ENCODE measurements at places on chromosomes 7 and 10. TPM values are rescaled to one million over a fixed set of nuclear protein-coding genes. Genes with fewer than 3 reads are reported as not detected.

- no peaks in the 10 kb centered on the region for H3K4me1 ChIP-seq
- H3K27me3 ChIP-seq = no peaks in the 10 kb centered on the region
- H3K4me3 ChIP-seq = no peak overlapping the region
- H3K27ac ChIP-seq = no peak overlapping the region
- no peaks in the 10 kb centered on the region for H3K36me3 ChIP-seq
Measured at GRCh38 chr10:13475124-13475523, 53.7 kb downstream of the BEND7 start.

TAS2R41 gene
- total RNA-seq = not detected

DNA sequence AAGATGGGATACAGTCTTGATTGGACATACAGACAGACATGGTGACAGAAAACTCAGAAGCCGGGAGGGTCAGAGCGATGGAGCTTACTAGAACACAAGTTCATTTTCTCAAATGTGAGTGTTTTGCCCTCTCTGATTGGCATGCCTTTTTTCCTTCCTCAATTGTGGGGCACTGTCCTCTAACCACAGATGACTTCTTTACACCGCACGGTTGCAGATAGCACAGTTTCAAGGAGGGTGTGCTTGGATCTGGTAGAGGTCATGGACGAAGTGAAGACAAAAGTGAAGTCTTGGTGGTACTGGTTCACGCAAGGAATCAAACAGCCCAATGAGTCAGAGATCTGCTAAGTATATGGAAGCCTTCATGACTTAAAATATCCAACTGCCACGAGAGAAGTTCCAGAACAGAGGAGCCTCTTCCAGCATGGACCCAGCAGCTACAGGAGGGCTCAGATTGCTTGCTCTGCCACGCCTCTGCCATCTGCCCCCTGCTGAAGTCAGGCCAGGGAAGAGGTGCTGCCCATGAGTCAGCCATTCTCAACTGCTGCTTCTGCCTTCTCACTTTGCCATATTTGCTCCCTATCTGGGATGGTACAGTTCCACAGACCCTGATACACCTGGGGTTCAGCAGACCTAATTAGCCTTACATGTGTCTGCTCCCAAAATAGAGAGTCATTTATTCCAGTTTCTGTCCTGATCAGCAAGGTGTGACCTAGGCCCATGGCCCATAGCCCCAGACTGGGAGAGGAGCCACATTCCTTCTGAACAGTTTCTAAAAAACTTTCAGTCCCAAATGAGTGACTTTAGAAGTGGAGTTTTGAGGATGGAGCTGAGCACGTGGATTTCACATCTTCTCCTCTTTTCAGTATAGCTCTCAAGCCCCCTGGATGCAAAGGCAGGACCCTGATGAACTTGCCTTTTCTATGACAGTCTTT is 413.8 kb downstream of the KCNMA1 start:
- no peak for DNase-seq
- no peaks in the 10 kb centered on the region for H3K36me3 ChIP-seq
- no peaks in the 10 kb centered on the region for H3K27me3 ChIP-seq

GRCh38 chr7:30700941-30701340 is 18.7 kb upstream of the CRHR2 start:
- no peak overlapping the region for H3K27ac ChIP-seq
- H3K36me3 ChIP-seq = no peaks in the 10 kb centered on the region
- DNase-seq = peak; percentile 8
- no peaks in the 10 kb centered on the region for H3K4me1 ChIP-seq
- no peaks in the 10 kb centered on the region for H3K27me3 ChIP-seq

GRCh38 chr10:79415736-79416577 is 29.5 kb downstream of the ZCCHC24 start:
- H3K27ac ChIP-seq = no peak overlapping the region
- H3K36me3 ChIP-seq = peaks cover 3% of the 10 kb centered on the region
- peak; percentile 12 for DNase-seq
- no peaks in the 10 kb centered on the region for H3K27me3 ChIP-seq
- no peaks in the 10 kb centered on the region for H3K4me1 ChIP-seq
- H3K4me3 ChIP-seq = no peak overlapping the region

All from kidney (tissue), 22 donors.